Left forelimb (tissue), 1 donor: ENCODE measurements at places on chromosomes 7 and 10.

- no peak for DNase-seq
Observed at GRCh38 chr7:16609842-16610450, 35.6 kb downstream of the ANKMY2 start.

- no peak for DNase-seq
Observed at GRCh38 chr7:102296514-102296913, 9.8 kb downstream of the SH2B2 start.

- no peak for DNase-seq
Observed at GRCh38 chr7:4794591-4795350, 19.3 kb downstream of the AP5Z1 start.

GRCh38 chr10:125264757-125265578 lies 104.6 kb upstream of the CTBP2 start:
- DNase-seq, result no peak

GRCh38 chr10:125399289-125399688 lies 238.9 kb upstream of the CTBP2 start:
- no peak for DNase-seq
